ENCODE measurements at places on chromosomes 16 and 17.

DNA sequence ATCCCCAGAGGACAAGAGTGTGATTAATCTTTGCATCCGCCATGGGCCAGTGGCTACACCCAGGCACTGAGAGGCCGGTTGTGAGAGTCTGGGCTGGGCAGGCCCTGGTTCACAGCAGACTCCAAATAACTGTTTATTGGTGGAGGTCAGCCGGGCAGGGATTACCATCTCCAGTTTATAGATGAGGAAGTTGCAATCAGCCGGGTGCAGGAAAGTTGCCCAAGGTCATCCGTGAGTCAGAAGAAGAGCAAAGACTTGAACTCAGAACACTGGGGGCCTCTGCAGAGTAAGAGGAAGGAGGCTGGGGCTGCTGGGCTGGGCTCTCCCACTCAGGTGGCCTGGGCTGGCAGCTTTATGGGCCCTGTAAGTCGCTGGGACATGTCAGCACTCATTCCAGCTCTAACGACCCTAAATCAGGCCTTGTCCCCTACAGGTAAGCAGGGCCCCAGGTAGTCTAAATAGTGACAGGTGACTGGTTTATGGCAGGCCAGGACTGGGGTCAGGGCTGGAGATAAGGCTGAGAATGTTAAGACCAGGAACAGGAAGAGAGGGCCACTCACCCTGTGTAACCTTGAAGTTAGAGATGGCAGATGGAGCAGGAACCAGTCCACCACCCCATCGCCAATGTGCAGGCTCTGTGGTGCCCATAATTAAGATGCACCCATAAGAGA is 2.1 kb upstream of the CA4 start:
- DNase-seq = no peak

- DNase-seq = peak; percentile 74
These were observed 3.5 kb upstream of the RPL13 start for GRCh38 chr16:89556750-89557689.

DNA sequence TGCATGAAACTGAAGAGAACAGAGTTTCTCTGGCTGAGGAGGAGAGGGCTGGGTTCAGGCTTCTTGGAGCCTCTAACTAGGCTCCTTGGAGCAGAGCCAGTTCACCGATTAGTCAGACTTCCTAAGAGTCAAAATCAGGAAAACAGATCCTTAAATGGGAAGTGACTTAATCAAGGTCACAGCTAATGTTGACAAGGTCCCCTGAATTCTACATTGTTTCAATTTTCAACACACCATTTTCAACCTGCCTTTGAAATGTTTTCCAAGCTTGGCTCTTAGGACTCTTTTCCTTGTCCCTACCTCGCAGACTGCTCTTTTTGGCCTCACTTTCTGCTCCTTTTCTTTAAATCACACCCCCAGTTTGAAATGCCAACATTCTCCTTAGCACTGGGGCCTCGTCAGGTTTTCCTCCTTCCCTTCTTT is 16.3 kb downstream of the MYL4 start:
- DNase-seq = no peak

DNA sequence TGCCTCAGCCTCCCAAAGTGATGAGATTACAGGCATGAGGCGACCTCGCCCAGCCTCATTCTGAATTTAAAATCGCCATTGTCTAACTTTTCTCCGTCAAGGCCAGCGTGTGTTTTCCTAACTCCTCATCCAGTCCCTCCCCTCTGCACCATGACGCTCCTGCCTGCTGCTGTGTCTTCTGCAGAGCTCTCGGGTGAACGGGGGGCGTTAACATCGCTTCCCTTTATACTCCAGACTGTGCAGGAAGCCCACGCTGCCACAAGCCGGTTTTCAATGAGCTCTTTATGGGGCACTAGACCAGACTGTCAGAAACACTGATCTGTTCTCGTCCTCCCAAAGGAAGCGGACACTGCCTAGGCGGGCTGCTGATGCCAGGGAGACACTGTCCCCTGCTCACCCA is 13.2 kb downstream of the AANAT start:
- no peak for DNase-seq

DNA sequence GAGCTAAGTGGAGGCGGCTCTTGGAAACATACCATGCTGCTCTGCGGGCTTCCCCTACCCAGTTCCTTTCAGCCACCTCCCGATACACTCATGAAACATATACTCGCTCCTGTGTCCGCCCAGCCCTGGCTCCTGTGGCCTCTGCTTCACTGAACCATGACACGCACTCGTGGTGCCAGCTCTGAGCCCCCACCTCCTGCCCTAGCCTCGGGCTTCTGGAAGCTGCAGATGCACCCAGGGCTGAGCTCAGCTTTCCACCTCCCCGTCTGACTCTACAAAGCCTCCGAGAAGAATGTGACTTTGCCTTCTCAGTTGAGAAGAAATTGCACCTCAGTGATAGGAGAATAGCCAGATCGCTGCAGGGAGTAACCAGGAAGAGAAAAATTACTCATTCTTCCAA is 11.0 kb downstream of the CALB2 start:
- DNase-seq = no peak
